ENCODE measurements at places on chromosomes 11 and 22.

GRCh38 chr11:119798656-119799055 is 69.7 kb upstream of the NECTIN1 start:
- no peak for DNase-seq

- no peak for DNase-seq
These were observed 11.5 kb downstream of the VSTM5 start for GRCh38 chr11:93838967-93839366.

GRCh38 chr11:45919806-45920530 is 2.3 kb upstream of the PEX16 start:
- DNase-seq = no peak

GRCh38 chr11:39288011-39288410 is 2171.4 kb downstream of the LRRC4C start:
- DNase-seq = no peak

GRCh38 chr11:86287468-86287796 is 14.6 kb upstream of the HIKESHI start:
- DNase-seq = no peak

- DNase-seq = no peak
These were observed 1.8 kb downstream of the AHNAK start for GRCh38 chr11:62544581-62545436.

DNA sequence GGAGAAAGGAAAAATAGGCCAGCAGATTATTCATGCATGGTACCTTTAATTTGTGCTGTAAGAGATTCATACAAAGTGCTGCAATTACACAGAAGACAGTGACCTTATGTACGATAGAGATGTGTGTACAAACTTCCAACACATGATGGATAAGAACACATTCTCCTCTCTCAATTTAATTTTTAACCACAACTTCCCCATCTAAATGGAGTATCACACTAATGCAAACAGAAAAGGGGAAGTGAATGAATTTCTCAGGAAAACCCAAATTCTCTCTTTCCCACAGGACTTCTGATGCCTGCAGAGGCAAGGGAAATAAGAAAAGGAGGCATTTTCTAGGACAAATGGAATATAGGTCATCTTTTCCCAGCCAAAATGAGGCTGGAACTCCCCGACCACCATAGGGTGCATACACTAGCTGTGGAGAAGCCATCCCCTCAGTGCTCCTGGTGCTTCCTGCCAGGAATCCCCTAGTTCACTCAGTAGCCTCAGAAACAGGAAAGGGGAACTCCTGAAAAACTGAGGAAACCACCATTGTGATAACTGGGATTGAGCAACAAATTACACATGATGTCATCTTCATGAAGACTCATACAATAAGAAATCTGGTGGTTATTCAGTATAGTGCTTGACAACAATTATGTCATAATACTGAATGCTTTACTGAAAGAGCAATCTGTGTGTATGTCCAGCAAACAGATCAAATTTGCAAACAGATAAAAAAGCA is 22.4 kb downstream of the MMP10 start:
- no peak for DNase-seq

DNA sequence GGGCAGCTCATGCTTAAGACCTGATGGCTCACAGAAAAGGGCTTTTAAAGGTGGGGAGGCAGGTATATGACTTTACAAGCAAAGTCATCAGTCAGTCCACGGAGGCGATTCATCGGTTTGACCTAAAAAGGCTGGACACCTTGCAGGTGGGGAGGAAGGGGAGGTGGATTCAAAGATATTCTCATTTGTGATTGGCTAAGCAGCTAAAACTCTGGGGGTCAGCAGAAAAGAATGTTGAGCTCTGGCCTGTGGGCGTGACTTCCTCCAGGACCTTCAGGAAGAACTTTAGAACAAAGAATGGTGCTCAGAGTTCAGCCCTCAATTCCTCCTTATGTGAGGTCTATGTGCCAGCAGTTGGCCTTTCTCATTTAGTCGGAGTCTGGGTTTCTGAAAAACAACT is 78.3 kb upstream of the LMO1 start:
- DNase-seq = no peak

- DNase-seq = no peak
These were observed 167.0 kb downstream of the LDLRAD3 start for GRCh38 chr11:36110668-36111410.

GRCh38 chr11:2092956-2093412 is 46.2 kb downstream of the IGF2 start:
- peak; percentile 12 for DNase-seq

GRCh38 chr11:78312712-78313111 is 104.9 kb downstream of the GAB2 start:
- no peak for DNase-seq

DNA sequence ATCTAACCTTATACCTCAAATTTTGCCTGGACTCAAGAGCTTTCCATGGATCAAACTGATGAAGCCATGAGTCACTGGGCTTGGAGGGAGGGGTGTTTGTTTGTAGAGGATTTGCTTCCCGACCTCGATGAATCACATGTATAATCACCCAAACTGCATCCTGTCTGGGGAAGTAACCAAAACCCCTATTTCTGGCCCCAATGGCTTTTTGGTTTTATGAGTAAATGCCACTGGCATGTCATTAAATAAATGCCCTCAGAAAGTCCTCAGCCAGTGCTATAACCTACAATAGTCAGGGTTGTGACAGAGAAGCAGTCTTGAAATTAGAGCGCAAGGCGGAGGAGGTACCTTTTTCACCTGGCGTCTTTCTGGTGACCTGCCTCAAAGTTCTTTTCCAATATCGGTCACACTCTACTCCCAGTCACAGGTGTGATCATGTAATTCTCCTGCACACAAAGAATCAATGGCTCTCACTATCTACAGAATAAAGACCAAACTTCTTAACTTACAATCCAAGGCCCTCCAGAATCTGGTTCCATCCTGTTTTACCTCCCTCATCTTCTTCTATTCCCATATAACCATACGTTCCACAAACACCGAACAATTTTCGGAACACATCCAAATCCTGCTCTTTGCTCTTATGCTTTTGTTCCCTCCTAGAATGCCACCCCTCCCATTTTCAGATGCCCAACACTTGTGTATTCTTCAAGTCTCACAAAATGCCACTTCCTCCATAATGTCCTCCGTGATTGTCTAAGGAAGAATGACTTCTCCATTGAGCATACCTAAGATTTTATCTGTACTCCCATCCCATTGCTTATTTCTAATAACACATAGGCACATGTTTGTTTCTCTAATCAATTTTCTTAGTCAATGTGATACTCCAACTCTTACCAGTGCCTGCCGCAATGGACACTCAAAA is 81.3 kb upstream of the BLID start:
- DNase-seq = no peak

DNA sequence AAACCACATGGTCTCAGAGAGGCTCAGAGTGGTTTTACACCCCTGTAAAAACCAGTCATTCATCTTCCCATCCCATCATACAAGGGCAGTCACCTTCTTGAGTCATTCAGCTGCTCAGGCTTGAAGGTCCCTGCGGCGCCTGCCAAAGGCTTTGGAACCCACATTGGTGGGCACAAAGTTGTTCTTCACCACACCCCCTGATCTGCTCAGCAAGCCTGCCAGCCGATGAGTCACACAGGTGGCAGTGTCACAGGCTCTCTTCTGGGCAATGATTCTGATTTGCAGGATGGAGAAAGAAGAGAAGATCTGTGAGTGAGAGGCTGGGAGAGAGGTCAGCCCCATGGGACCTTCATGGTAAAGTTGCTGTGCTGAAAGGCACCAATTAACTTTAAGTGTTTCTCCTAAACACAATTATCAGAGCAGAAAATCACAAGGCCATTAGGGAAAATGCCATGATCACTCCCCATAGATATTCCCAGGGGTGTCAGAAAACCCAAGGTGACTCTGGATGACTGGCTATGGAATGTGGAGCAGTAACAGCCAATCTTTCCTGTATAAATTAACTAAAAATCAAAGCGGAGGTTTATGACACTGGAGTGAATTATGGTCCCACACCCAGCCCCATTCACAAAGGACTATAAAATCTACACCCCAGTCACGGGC is 4.4 kb downstream of the CALCA start:
- DNase-seq = no peak

DNA sequence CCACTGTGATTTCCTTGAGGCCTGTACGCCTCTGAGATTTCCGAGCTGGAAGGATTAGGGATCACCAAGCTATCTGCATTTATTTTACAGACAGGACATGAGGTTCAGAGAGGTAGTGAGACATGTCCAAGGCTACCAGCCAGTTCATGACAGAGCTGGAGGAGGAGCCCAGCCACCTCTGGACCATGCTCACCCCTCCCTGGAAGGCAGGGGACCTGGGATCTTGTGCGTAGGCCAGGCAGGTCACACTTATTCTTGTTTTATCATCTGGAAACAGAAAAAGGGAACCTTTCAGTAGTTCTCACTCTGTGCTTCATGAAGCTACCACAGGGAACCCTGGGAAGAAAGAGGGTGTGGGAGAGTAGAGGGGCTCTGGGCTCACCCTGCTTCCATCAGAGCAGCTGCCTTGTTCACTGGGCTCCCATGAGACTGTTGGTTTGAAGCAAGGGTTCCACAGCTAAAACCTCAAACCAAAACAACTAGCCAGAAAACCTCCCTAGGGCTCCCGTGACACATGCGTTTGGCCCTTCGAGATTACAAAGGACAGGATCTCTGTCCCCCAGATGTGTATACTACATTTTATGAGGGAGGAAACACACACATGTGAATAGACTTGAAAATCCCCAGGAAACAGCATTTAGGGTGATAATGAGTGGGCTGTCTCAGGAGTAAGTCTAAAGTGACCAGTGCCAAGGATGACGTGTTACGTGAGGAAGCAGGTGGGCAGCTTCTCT is 106.4 kb downstream of the DSCAML1 start:
- no peak for DNase-seq

DNA sequence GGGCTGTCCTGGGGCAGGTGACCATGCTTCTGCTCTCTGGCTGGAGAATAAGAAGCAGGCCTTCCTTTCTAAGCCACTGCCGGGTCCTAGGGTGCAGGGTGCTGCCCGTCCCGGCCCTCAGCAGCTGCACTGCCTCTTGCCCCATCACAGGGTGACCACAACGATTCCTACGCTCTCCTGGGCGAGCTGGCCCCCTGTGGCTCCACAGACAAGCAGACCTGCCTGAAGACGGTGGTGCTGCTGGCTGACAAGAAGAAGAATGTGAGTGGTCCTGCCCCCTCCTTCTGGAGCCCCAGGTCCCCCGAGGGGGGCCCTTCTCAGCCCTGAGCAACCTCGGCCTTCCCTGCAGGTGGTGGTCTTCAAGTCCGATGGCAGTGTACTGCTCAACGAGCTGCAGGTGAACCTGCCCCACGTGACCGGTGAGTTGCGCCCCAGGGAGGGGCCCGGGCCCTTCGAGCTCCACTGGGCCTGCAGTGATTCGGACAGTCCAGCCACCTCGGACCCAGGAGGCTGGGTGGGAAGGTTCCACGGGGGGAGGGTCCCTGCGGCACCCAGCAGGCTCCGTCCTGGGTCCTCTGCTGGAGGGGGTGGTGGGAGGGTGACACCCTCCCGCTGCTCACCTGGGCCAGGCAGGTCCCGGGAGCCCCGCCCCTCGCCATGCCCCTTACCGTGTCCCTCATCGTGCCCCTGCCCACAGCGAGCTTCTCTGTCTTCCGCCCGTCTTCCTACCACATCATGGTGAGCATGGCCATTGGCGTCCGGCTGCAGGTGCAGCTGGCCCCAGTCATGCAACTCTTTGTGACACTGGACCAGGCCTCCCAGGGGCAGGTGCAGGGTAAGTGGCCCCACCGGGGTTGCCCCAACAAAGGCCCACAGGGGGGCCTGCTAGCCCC is 8.3 kb downstream of the MUC2 start:
- no peak for DNase-seq

- no peak for DNase-seq
These were observed 4.9 kb downstream of the PNPLA3 start for GRCh38 chr22:43928468-43928867.

Data from NCI-H1694 treated with DMSO at 0.1 percent for 48 hours (cell line).